ENCODE measurements at places on chromosomes 6 and 20. TPM values are rescaled to one million over a fixed set of nuclear protein-coding genes. Genes with fewer than 3 reads are reported as not detected.

The SLC22A3 gene
- total RNA-seq: not detected

The ADGRF1 gene
- total RNA-seq: not detected

The PI3 gene
- not detected for total RNA-seq

The EPPIN gene
- total RNA-seq: not detected

The TAGAP gene
- 291 TPM for total RNA-seq
